NCI-H1417 (cell line): ENCODE measurements at places on chromosomes 7 and 10.

- DNase-seq: no peak
Measured at GRCh38 chr10:49274886-49275285, 24.1 kb upstream of the C10orf71 start.

GRCh38 chr7:39027491-39027890, 49.8 kb downstream of the POU6F2 start:
- no peak for DNase-seq

- DNase-seq: peak; percentile 82
Measured at GRCh38 chr7:71735961-71736556, 604.1 kb downstream of the GALNT17 start.

DNA sequence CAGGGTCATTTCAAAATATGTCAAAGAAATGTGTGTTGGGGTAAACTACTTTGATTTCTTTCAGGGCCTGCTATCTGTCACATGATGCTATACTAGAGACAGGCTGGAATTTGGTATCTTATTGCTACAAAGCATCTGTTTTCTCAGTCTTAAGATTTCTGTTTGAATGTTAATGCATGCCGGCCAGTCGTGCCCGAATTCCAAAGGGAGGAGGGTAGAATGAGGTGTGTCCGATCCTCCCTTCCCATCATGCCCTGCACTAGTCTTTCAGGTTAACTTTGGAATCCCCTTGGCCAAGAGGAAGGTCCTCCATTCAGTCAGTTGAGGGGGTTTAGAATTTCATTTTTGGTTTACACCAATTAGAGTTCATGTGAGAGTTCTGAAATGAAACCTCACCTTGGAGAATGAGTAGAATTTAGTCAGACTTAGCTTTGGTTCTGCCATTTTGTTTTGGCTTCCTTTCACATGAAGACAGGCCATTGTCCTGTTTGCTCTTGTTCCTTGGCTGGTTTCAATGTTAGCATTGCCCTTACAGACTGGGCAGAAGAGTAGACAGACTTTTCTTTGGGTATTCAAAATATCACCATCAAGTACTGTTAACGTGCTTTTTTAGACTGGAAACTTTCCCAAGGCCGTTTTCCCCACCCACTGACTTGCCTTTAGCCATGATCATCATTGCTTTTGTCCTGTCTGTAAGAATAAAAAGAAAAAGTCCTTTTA, 95.8 kb downstream of the CAMK1D start:
- no peak for DNase-seq

DNA sequence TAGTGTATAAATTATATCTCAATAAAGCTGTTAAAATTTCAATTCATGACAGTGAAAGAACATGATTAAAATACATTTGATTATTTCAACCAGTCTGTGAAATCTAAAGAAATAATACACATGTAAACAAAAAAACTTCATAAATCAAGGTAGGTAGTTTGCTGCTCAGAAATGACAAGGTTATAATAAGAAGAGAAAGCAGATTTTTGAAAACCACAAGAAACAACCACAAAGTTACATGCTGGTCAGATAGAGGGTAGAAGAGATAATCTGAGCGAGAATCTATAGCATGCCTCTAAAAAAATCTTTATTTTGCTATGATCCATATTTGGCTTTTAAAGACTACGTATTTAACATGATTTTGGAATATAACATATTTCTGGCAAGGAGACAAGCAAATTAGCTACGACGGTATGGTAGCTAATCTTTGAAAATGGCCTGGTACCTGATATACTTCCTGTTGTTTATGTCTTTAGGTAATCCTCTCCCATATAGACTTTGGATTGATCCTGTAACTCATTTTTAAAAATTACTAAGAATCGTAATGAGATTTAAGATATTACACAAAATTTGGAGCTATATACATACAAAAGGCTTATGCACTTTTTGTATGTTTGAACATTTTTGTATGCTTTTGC, 23.5 kb upstream of the VCL start:
- no peak for DNase-seq

DNA sequence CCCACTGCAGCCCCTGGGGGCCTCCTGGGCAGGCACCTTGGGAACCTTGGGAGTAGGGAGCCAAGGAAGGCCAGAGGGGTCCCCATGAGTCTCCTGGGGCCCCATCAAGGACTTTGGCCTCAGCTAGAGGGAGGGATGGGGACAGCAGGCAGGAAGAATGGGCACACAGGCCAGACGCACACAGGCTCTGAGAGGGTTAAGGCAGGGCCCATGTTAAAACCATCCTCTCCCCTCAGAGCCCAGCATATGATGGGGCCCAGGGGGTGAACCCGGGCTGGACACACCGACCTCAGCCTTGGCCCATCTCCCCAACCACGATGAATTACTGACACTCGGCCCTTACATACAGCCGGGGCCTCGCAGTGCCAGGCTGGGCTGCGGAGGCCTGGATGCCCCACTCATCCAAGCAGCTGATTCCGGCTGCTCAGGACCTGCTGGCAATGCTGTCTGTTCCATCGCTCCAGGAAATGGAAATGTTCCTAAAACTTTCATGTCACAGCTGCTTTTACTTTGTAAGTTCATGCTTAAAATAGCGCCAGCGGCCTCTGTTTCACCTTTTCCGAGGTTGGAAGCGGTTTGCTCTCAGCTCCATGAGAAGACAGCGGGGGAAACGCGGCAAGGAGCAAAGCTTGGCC, 17.3 kb upstream of the INPP5A start:
- no peak for DNase-seq

DNA sequence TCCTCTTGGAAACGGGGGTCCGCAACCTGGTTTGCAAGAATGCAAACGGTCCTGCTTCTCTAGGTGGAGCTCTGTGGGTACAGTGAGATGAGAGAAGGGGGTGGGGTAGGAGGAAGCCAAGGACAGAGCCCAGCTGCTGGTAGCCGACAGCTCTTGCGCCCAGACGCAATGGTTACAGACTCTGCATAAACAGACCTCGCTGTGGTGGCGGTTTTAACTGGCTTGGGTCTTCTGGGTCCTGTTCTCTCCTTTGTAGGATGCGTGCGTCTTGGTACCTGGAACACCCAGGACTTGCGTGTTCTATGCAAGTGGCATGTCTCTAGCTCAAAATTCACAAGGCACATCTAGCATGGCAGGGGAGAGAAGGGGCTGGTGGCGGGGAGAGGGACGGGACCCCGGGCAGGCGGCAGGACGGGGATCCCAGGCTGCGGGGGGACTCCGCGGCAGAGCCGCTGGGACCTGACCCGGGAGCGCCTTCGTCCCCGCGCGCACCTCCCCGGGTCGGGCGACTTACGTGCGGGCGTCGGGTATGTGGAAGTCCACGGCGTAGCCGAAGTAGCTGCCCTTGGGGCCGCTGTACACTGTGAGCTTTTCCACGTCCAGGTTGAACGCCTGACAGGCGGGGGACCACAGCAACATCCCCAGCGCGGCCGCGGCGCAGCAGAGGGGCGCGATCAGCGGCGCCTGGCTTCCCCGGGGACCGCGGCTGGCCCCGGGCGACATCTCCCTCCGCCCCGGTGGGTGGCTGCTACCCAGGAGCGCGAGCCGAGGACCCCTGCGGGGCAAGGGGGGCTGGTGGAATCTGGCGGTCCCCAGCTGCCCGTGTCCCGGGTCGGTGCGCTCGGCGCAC, 448 bp downstream of the ITGA8 start:
- DNase-seq: no peak

GRCh38 chr10:3980660-3981059, 195.7 kb upstream of the KLF6 start:
- no peak for DNase-seq
